ENCODE measurements at places on chromosomes 16 and 17.

DNA sequence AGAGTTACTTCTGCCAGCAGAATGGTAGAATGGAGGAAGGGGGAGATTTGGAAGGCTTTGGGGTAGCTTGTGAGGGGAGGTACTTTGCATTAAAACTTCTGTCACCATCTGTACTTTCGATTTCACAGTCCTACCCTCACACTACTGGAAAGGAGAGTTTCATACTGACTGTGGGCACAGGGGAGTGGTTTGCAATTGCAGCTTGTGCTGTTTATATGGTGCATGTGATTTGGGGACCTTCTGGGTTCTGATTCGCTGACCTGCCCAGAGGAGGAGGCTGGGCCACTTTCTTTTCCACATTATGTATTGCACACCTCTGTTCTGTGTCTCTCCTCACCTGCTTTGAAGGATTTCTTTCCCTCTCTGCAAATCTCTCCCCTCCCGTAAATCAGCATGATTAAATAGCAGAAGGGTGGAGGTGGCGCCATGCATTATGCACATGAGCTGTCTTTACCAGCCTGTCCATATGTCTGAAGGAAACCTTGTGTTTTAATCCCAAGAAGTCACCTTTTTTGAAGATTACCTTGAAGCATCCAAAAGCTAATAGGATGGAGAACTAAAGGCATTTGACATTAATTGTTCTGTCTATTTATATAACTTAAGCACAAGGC, 90.9 kb downstream of the RBFOX1 start:
- no peak for DNase-seq

- peak; percentile 49 for DNase-seq
Observed at GRCh38 chr16:57143149-57143921, 42.5 kb downstream of the PSME3IP1 start.

DNA sequence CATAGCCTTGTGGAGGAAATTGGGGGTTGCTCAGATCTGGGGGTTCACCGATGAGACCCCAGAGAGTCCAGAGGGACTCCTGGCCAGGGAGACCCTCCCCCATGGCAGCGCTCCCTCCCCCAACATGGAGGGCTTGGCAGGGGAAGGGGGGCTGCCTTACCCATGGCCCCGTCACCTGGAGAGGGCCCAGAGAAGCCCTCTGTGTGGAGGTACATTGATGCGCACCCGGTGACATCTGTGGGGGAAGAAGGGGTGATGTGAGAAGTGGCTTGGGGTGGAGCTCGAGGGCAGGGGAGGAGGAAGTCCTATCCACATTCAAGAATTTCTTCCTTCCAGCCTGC, 16.2 kb downstream of the ETV4 start:
- DNase-seq: no peak

- DNase-seq: no peak
Observed at GRCh38 chr16:81292936-81293335, 21.8 kb upstream of the GAN start.

DNA sequence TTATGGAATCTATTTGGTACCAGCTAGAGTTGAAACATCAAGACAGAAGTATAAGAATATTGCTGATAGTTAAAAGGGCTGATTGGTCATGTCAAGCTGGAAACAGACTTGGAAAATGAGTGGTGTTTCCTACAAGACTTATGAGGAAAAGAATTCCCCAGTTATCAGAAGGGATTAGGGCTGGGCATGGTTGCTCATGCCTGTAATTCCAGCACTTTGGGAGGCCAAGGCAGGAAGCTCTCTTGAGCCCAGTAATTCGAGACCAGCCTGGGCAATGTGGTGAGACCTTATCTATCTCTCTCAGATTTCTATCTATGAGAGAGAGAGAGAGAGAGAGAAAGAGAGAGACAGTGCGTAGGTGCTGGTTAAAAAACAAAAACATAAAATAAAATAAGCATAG, 139.5 kb upstream of the PMFBP1 start:
- DNase-seq: no peak

DNA sequence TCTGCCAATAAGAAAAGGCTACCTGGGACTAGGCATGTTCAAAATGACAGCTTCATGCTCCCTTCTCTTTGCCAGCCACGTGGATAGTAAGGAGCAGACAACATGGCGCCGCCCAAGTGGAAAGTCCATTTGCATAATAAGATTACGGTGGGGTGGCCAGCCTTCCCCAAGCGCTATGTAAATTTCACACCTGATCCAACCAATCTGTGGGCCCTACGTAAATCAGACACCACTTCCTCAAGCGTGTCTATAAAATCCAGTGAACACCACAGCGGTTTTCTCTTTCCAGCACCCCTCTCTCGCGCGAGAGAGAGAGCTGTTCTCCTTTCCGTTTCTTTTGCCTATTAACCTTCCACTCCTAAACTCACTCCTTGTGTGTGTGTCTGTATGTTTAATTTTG, 140.3 kb upstream of the ERCC4 start:
- DNase-seq: no peak

- no peak for DNase-seq
Observed at GRCh38 chr16:1164382-1164781, 11.5 kb downstream of the CACNA1H start.

DNA sequence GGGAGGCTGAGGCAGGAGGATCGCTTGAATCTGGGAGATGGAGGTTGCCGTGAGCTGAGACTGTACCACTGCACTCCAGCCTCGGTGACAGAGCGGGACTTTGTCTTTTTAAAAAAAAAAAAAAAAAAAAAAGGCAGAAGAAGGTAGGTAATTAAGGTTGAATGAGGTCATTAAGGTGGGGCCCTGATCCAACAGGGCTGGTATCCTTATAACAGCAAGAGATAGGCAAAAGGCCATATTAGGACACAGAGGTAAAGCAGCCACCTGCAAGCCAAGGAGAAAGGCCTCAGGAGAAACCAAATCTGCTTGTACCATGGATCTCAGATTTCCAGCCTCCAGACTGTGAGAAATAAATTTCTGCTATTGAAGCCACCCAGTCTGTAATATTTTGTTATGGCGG, 60.3 kb downstream of the SPAG9 start:
- no peak for DNase-seq

DNA sequence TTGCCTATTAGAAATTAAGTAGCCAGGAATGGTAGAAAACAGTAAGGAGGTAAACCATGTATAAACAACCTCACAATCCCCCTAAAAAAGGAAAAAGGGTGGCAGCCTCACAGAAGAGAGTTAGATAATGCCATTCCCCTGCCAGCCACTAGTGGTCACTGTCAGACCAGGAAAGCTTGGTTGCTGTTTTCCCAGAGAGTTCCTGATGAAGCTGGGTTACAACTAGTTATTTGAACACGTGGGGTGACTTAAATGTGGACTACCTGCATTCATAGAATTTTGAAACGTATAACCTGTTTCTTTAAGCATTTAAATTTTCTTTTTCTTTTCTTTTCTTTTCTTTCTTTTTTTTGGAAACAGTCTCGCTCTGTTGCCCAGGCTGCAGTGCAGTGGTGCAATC, 5.8 kb downstream of the GPRC5C start:
- no peak for DNase-seq

DNA sequence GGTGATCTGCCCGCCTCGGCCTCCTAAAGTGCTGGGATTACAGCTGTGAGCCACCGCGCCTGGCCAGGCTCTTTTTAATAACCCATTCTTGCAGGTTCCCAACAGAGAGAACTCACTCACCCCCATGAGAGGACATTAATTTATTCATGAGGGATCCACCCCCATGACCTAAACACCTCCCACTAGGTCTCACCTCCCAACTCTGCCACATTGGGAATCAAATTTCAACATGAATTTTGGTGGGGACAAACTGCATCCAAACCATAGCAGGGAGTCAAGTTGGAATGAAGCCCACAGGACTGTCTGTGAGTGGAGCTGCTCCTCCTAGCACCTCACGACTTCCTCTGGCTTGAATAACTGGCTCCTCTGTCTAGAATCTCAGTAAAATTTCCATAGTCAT, 85.5 kb downstream of the WWP2 start:
- no peak for DNase-seq

DNA sequence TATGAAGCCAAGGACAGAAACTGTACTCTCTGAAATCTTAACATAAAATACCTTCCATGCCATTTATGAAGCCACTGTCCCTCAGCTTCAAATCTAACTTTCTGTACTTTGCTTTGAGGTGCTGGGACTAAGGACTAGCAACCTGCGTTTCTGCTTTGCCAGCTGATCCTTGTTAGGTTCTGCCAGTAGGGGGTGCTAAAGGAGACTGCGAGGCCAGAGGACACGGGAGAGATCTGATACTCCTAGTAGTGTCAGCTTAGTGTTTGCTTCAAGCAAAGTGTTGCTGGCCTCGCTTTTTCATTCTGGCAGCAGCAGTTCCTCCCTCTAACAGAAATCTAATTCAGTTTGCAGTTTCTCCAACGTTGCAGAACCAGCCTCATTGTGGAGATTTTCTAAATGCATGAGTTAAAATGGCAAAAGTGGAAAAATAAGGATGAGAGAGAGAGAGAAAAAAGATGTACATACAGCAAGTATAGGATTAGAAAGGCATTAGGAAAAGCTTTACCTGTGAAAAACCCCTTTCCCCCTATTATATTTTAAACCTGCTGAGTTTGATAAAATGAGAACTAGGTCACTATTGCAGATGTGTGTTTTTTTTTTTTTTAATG, 297.5 kb downstream of the CA10 start:
- peak; percentile 47 for DNase-seq

- DNase-seq: no peak
Observed at GRCh38 chr16:9425236-9425635, 333.8 kb downstream of the HAPSTR1 start.

- no peak for DNase-seq
Observed at GRCh38 chr17:81015136-81015535, 19.8 kb upstream of the BAIAP2 start.

DNA sequence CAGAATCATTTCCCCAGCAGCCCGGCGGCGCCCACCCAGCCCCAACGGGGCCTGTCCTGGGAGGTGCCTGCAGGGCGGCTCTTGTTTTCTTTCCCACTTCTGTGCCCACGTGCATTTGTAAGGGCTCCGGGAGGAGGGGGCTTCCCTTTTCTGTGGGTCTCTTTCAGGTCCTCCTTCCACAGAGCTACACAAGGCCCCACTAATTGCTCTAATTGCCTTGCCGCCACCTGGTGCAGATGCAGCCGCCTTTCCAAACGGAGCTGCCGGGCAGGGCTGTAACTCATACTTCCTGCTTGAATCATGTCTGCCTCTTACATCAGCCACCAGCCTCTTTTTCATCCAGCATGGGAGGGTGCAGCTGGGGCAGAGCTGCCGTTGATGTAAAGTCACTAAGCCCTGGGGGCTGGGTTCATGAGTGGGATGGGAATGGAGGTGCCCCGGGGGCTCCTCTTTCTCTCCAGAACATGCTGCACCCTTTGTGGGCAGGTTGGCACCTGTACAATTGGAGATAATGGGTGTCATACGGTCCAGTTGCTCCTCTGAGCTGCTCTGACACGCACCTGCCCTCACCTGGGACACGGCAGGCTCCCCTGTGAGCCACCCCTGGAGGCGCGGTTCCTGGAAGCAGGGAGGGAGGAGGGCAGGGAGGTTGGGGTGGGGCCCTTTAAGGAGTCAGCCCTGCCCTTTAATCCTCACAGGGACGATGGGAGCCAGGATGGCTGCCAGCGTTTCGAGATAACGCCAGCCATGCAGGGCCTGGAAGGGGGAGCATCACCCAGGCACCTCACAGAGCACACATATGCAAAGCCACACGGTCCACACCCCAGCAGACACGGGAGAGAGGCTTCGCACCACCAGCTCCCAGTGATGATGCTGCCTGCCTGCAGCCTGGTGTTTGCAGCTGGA, 41.1 kb upstream of the KLHDC4 start:
- DNase-seq: peak; percentile 62

DNA sequence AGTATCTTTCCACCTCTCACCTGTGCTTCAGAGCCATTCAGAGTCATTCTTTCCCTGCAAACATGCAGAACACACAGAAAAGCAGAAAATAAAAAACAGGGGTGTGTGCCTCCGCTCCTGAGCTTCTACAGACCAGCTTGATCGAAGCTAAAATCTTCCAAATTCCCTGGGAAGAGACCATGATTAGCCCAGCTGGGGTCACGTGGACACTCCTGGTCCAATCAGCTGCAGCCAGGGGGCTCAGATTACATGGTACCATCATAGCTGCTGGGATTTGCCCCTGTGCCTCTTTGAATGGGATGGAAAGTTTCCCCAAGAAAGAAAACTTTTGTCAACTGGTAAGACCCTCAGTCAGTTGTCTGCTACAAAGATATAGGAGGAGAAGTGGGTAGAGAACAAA, 159.9 kb downstream of the TMEM114 start:
- DNase-seq: no peak

DNA sequence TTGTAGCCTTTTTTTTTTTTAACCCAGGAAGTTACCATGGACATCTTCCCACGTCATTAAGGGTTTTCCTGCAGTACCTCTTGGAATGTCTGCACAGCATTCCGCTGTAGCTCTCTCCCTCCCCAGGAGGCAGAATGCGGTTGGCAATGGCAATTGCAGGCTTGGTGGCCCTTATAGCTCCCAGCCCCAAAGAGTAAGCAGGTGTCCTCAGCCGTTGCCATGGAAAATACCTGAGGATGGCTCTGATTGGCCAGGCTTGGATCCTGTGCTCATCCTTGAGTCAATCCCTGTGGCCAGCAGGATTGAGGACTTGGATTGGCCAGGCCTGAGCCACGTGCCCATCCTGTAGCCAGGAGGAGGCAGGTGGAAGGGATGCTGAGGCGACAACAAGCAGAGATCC, 15.5 kb upstream of the TIMP2 start:
- no peak for DNase-seq

DNA sequence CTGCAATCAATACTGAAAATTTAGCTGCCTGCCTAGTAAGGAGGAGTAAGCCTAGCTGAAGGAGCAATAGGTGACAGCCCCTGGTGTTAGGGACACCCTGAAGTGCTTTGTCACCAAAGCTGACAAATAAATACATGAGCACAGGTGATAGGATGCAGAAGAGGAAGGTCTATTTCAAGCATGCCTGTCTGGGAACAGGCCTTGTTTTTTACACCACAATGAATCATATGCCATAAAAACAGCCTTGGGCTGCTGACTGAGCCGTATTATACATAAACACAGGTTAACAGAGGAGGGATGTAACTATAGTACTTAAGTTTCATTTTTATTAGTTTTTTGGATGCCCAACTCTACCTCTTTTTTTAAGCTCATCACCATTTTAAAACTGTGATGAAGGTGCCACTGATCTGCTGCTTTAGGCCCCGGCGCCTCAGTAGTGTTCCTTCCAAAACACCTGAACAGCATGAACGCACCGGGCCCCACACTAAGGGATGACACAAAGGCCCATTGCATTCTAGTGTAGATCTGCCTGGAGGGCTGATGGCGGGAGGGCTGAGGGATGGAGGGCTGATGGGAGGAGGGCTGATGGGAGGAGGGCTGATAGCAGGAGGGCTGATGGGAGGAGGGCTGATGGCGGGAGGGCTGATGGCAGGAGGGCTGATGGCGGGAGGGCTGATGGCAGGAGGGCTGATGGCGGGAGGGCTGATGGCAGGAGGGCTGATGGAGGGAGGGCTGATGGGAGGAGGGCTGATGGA, 150.3 kb downstream of the AATF start:
- no peak for DNase-seq

DNA sequence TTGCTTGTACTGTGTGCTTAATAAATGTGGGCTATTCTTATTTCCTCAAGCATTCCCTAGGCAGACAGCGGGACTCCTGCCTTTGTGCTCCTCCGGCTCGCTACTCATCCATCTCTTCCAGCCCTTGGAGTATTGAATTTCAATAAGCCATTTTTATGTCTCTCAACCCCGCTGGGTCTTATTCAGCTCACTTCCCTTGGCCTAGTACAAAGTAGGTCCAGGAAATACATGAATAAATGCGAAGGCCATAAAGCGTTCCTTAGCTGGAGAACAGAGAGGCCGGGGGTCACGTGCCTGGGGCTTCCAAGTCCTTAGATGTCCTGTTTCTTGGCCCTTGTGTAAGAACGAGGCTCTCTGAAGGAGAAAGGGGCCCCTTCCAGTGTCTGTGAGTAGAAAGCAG, 236.7 kb upstream of the ASIC2 start:
- no peak for DNase-seq

- no peak for DNase-seq
Observed at GRCh38 chr17:69492410-69493071, 78.0 kb downstream of the MAP2K6 start.

Data from transverse colon (tissue), 4 donors.